Activated T-cell treated with anti-CD3 and anti-CD28 coated beads, Interleukin-2, amount 50 U/mL, for 48 hours (primary cell): ENCODE measurements at places on chromosomes 6 and 20.

DNA sequence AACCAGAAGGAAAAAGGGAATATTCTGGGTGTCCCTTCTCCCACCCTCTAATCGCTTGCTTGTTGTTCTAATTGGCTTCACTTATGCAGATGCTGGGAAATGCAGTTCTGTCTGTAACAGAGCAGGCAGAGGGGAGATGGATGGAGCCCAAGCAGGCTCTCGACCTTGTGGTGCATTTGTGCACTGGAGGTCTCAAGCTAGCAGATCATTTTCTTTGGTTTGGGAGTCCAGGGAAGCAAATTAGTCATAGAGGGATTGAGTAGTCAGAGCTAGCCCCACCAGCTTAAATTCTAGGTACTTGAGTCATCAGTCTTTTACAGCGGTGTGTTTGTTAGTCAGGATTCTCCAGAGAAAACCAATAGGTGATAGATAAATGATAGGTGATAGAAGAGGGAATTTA lies 234.7 kb upstream of the ECI2 start:
- no peak for DNase-seq

GRCh38 chr20:1528811-1529210 lies 28.7 kb downstream of the SIRPD start:
- no peak for DNase-seq

DNA sequence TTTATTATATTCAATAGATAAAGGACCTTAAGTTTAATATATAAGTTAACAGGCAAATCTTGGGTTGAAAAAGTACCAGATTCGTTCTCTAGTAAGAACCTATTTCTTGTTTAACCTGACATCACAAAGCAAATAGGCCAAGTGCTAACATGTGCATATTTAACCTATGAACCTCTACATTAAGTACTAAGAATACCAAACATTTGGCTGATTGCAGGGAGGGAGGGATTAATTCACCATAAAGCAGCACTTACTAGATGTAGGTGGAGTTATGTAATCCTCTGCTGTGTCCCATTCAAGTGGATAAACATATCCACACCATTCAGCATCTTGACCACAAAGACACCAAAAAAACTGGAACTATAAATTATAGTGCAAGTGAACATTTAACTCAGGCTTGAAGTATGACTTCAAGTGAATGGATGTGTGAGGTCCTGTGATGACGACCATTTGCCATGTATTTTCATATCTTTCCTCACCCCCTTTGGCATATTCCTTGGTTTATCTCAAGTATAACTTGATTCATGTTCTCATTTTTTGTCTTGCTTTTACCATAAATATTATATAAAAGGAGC lies 10.2 kb downstream of the STX11 start:
- no peak for DNase-seq

GRCh38 chr20:1816384-1817381 lies 78.5 kb upstream of the SIRPA start:
- no peak for DNase-seq

DNA sequence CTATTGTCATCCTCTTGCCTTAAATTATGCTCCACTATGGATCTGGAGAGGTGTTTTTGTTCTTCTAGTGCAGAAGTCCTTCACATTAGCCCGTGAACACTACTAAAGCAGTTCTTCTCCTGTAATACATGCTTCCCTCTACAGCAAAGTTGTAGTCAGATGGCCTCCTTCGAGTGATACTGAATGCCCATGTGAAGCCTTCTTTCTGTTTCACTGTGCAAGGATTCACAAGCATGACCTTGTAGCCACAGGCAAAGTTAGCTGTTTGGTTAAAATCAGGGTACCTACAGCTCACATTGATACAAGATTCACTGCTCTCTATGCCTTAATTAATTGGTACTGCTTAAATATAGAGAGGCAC lies 47.6 kb downstream of the ARHGAP18 start:
- DNase-seq = no peak

GRCh38 chr6:79005497-79005896 lies 72.6 kb downstream of the PHIP start:
- no peak for DNase-seq

- no peak for DNase-seq
Measured at GRCh38 chr6:109344226-109344625, 38.0 kb downstream of the CD164 start.

DNA sequence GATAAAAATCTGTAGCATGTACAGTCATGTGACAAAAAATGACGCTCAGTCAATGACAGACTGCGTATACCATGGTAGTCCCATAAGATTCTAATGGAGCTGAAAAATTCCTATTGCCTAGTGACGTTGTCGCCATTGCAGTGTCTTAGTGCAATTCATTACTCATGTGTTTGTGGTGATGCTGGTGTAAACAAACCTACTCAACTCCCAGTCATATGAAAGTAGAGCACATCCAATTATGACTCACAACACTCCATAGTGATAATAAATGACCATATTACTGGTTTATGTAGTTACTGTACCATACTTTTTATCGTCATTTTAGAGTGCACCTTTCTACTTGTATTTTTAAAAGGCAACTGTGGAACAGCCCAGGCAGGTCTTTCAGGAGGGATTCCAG lies 45.0 kb downstream of the TFAP2A start:
- DNase-seq = no peak

- peak; percentile 55 for DNase-seq
Measured at GRCh38 chr20:38685853-38686473, 38.3 kb upstream of the SLC32A1 start.

- DNase-seq = no peak
Measured at GRCh38 chr6:70396163-70396562, 17.1 kb upstream of the FAM135A start.

- no peak for DNase-seq
Measured at GRCh38 chr20:37670351-37670791, 23.5 kb upstream of the CTNNBL1 start.

DNA sequence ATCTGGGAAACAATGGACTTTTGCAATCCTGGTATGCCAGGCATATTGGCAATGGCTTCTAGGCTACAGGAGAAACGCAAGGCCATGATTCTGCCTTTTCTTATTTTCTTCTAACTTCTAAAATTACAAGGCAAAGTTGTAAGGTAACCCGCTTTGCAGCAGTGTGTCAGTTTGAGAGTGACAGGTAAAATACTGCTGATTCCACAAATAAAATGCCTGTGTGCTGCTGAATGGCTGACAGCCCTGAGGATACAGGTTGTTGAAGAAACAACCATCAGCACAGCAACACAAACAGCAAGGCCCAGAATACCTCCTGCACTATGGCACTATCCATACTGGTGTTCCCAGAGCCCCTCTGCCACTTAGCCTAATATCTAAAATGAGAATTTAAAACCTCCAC lies 37.1 kb downstream of the SLC17A1 start:
- no peak for DNase-seq

DNA sequence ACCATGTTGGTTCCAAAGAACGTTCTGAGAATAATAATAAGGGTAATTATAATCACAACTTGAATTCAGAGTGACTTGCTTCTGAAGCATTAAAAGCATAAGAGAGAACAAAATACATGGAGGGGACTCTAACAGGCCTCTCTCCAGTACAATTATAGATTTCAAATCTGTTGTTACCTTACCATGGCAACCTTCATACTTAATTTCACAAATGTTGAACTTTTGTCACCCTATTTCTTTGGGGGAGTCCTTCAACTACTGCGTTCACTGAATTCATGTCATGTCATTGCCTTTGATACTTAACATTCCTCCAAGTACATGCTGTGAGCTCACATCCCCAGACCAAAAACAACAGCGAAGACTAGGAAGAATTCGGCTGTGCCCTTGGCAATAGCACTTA lies 104.0 kb downstream of the MKKS start:
- DNase-seq = no peak

DNA sequence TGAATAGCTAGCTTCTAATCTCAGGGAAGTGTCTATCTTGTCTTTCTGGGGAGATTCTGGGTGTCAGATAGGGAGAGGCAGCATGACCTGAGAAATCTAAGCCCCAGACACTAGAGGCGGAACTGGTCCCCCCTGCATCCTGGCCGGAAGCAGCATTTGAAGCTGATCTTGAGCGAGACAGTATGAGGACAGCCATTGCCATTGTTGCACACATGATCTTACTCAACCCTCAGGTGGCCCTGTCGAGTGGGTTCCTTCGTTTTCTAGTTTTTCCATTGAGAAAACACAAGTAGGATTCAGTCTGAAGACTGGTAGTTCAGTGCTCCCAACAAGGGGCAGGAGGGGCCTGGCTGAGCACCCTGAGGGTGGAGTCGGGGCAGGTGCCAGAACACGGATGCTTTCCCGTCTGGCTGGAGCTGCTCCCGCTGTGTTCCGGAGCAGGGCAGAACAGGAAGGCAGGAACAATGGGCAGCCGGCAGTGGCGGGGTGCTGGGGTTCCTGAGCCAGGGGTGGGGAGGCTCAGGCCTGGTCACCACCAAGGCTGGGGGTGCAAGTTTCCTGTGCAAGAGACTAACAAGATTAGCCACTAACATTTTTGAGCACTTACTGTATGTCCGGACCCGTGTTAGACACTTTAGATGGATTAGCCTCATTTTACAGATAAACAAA lies 7.9 kb upstream of the SDCBP2 start:
- peak; percentile 23 for DNase-seq

DNA sequence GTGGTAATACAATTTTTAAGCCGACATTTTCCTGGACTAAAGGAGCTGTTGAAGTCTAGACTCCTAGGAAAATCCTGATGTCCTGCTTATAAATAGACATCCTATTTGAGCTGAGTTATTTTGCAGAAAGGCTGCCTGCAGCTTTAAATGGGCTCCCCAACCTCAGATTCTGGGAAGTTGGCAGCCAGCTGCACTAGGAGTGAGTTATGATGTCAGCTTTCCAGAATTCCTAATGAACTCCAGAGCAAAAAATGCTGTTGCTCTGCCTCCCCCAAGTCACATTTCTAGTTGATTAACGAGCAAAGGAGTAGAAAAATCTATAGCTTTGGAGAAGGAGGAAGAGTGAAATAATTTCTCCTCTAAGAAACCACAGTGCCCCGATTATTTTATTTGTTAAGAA lies 346.3 kb upstream of the SULF2 start:
- no peak for DNase-seq

- no peak for DNase-seq
Measured at GRCh38 chr6:160756871-160757270, 54.8 kb downstream of the PLG start.

- no peak for DNase-seq
Measured at GRCh38 chr20:19211661-19212468, 577 bp upstream of the SLC24A3 start.

- DNase-seq = no peak
Measured at GRCh38 chr6:97085772-97086171, 161.2 kb downstream of the KLHL32 start.

- DNase-seq = no peak
Measured at GRCh38 chr20:2237059-2237458, 58.7 kb upstream of the TGM3 start.

- no peak for DNase-seq
Measured at GRCh38 chr6:124273701-124274100, 470.0 kb downstream of the NKAIN2 start.

DNA sequence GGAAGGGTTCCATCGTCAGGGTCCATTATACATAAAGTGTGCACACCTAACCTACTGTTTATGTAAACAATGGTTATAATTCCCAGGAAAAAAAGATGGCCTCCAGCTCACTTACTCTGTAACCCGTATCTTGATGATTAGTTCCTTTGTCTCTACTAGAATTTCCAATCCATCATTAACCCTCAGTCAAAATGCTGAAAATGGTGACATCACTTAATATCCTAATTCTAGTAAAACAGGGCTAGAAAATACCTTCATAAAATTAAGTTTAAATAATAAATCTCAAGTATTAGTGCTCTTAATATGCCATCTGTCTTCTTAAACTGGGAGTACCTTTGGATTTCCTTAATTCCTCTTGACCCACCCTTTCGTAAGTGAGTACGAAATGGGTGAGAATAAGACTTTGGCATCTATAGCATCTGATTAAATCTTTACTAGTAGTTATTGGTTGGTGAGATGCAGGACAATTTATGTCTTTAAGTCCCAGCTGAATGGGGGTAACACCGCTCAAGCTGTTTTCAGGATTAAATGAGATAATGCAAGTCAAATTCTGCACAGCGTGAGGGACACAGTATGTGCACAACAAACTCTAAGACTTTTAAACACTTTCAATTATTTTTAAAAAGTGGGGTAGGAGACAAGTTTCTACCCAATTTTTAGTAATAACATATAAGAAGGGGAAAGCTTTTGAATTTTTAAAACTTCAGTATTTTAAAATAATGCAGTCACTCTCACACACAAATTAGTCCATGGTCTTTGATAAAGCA lies 1.6 kb downstream of the HMGN3 start:
- no peak for DNase-seq

GRCh38 chr20:25198663-25199383 lies 3.3 kb downstream of the ENTPD6 start:
- DNase-seq = no peak

DNA sequence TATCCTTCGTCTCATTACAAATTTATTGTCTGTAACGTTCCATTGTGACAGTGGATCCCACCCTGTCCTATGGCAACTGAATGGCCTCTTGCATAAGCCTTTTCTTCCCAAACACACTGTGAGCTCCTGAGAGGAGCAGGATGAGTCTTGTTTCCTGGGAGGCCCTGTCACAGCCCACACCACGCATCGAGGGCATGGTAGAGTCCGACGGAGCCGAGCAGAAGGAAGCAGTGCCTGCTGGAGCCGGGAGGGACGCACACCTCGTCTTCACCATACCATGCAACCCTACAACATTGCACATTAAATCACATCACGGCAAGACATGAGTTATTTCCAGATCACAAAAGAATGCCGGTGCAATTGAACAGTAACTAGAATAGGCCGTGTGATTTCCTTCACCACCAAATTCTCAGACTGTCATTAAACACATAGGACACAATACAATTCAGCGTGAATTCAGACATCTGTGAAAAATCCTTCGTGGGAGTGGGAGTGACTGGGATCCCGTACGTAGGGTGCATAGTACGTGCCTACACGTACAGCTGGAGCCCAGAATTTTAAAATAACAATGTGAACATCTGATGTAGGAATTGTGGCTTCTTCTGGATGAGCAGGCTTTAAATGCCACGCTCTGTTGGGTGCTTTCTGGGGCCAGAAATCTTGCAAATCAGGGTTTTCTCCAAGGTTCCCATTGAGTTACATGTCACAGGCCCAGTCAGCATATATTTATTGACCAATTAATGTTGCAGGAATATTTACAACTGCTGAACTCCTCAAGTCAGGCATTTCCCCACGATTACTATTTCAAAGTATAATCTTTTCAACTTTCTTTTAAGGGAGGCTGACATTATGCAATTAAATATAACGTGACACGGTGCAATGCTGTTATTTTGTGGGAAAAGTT lies 201.8 kb downstream of the TTLL2 start:
- DNase-seq = no peak

DNA sequence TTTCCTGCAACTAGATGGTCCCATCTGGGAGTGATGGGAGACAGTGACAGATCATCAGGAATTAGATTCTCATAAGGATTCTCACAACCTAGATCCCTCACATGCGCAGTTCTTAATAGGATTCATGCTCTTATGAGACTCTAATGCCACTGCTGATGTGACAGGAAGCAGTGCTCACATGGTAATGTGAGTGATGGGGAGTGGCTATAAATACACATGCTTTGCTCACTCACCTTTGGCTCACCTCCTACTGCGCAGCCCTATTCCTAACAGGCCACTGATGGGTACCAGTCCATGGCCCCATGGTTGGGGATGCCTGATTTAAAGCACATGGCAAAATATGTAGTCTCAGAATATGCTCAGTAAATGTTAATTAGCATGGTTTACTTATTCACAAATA lies 80.6 kb upstream of the MBOAT1 start:
- DNase-seq = no peak
